ENCODE measurements at places on chromosomes 4 and X.

DNA sequence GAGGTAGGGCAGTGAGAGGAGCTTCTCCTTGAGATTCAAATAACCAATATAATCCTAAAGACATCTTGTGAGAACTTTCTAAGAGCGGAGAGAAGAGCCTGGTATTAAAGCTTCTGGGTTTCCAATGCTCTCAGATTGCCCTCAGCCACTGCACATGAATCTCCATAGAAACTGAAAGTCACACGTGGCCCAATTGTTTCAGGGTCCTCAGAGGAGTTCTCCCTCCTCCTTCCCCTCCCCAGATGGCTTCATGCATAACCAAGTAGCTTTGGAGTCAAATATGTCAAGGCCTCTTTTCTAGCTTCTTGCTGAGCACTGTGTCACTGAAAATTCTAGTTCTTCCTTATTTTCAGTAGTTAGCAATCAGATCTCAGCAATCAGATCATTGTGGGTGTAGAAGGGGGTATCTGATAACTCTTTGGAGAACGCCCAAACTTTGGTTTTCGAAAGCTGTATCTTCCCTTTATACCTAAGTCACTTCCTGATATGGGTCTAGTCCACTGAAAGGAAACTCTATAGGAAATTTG is 2.2 kb downstream of the BTK start:
- DNase-seq = no peak

DNA sequence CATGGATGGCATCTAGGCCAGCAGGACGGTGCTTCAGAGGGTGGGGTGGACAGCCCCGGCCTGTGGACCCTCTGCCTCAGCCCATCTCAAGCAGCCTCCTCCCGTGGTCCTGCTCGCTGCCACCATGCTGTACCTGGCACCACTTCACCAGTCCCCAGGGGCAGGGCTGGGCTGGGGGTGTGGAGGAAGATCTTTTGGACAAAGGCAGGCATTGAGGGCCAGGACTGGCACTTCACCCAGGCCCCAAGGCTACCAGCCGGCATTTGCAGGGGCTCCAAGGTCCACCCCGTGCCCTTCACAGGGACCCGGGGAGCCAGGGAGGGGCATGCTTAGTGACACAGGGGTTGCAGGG is 713 bp downstream of the PLXNB3 start:
- peak; percentile 11 for DNase-seq

DNA sequence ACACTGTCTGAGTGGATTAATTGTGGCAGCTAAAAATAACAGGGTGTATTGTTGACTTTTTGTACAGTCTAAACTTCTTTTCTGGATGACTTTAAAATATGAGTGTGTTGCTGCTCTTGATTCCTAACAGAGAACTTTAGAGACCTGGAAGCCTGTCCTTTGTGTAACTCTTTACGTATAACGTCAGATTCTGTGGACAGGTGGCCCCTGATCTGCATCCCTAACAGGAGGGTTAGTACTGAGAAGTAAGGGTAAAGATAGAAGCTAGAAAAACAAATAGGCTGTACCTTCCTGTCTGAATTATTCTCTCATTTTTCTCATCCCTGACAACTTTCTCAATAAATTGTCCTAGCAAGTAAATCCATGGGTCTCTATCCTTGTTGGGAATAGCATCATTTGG is 105.7 kb upstream of the LIMCH1 start:
- DNase-seq = no peak

DNA sequence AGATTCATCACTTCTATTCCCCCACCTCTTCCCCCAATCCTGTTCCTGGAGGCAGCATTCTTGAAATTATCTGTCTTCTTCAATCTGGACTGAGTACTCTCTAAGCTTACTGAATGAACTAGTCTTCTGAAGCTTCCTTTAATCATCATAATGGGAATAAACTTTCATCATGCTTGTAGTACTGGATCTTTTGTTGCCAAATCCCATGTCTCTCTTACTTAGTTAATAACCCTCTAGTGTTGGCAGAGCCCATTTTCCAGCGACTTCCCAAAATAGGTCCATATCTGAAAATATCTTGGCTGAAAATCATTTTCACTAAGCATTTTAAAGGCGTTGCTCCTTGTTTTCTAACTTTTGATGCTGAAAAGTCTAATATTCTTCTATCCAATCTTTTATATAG is 39.6 kb downstream of the RPS6KA3 start:
- DNase-seq = no peak

DNA sequence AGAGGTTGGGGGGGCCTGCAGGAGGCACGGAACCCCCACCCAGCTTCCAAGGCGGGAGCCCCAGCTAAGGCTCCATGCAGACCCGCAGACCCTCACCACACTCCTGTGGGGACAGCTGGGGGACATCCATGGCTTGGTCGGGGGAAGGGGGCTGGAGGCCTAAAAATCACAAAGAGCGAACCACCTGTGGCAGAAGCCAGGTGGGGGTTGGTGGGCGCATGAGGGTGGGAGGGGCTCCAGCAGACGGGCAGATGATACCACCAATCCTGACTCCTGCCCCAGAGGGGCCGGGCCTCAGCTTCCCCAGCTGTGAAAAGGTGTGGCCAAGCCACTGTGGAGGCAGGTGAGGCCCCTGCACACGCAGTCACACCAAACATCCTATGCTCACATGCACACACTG is 111.6 kb downstream of the FAM53A start:
- DNase-seq = no peak

DNA sequence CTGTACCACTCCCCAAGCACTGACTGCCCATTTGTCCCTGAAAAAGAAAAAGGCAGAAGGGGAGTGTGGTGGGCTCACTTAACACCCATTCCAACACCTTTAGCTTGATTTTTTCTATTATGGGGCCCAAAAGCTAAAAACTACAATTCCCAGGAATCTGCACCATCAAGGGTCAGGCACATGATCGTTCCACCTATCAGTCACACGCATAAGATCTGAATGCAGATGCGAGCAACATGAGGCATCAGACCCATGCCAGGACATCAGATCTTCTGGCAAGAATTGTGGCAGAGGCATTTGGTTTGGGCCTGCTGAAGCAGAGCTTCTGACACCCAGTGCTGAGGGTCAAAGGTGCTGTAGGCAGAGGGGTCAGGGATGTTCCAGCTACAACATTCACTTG is 595.9 kb downstream of the BCOR start:
- DNase-seq = no peak

DNA sequence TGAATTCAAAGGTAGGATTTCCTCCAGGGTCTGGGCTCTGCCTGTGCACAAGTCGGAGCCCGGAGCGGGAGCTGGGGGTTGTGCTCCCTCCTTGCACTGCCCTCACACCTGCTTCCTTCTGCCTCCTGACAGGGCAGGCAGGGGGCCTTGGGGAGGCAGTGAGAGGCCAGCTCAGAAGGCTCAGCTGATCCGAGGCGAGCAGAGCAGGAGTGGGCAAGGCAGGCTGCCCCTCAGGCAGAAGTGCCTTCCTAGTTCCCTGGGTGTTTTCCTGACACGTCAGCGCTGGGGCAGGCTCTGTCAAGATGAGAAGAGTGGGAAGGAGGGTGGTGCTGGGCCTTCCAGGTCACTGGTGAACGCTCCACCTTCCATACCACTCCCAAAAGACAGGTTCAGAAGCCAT is 5.5 kb upstream of the IRAK1 start:
- no peak for DNase-seq

DNA sequence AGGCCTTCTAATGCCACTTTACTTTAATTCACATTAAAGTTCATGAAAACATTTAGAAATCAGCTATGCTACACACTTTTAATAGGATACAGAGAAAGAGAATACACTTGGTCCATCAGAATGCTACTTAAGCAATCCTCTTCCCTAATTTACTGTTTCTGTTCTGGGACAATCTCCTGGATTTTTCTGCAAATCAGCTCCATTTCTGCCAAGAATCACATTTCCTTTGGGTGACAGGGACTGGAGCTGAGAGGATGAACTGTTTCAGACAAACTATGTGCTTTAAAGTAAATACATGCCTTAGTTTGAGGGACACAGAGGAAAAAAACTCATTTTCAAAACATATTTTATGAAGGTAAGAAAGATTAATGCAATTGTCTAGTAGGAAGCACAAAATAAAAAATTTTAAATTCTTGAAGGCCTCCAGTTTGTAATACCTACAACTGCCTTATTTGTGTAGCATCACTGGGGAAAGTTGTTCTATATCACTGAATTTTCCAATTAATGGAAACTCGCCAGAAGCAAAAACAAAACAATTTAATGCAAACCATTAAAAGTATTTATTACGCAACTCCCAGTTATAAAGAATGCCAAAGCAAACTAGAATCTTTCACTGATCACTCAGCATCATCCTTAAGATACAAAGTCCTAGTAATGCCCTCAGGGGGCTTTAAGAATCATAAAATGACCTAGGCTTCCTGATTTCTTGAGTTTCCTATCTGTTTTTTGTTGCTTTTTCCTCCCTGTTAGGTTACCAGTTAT is 36.3 kb downstream of the BCLAF3 start:
- DNase-seq = no peak

GRCh38 chr4:152385551-152385950 is 150.3 kb downstream of the FBXW7 start:
- DNase-seq = no peak

Data from right lobe of liver (tissue), 6 donors.